ENCODE measurements at places on chromosomes 3 and 15. TPM values are rescaled to one million over a fixed set of nuclear protein-coding genes. Genes with fewer than 3 reads are reported as not detected.

ANXA2 gene
- 547 TPM for total RNA-seq

NUP210 gene
- 11.0 TPM for total RNA-seq

GRCh38 chr15:25544076-25544475 is 105.3 kb upstream of the UBE3A start:
- H3K36me3 ChIP-seq = no peaks in the 10 kb centered on the region
- no peaks in the 10 kb centered on the region for H3K27me3 ChIP-seq
- H3K4me3 ChIP-seq = no peak overlapping the region

DNA sequence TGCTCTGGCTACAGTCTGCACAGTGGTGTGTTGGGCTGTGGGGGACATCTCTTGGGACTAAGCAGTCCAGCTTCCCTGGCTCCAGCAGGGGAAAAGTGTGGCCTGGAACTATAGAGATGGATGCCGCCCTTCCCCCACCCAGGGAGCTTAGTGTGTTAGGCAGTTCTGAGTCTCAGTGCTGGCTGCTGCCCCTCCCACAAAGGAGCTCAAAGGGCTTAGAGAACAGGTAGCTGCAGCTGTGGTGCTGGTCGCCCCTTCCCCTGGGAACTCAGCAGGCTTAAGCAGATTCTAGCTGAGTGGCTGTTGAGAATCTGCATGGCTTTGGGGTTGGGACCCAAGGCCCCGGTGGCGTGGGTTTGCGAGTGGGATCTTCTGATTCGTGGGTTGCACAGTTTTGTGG is 190.8 kb downstream of the PDCD6IP start:
- no peak for DNase-seq
- no peak overlapping the region for H3K27ac ChIP-seq
- H3K36me3 ChIP-seq = no peaks in the 10 kb centered on the region
- no peak overlapping the region for H3K4me3 ChIP-seq

FRMD4B gene
- total RNA-seq = 66.7 TPM

PRSS50 gene
- 0.50 TPM for total RNA-seq

SLITRK3 gene
- 4.7 TPM for total RNA-seq

GASK1A gene
- 22.5 TPM for total RNA-seq

RFC4 gene
- total RNA-seq = 21.7 TPM

- H3K4me3 ChIP-seq = no peak overlapping the region
- DNase-seq = no peak
- no peaks in the 10 kb centered on the region for H3K36me3 ChIP-seq
- no peaks in the 10 kb centered on the region for H3K27me3 ChIP-seq
Observed at GRCh38 chr3:39937874-39938273, 128.5 kb downstream of the MYRIP start.
